RWPE1 (cell line): ENCODE measurements at places on chromosomes 11 and 22.

DNA sequence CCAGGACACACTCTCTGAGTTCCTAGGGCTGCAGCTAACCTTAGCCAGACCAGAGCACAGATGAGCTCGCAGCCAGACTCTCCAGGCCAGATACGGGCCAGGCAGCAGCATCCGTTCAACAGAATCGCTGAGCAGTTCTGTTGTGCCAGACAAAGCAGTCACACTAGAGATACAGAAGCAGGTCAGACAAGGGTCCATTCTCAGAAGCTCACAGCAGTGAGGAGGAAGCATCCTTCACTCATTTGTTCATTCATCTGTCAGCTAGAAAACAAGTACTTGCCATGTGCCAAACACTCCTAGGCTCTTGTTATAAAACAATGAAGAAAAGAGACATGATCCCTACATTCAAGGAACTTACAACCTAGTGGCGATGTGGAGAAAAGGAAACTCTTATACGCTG lies 2.6 kb downstream of the LMO2 start:
- DNase-seq = no peak

- no peak for DNase-seq
These were observed 10.2 kb upstream of the BIRC3 start for GRCh38 chr11:102306817-102307726.

DNA sequence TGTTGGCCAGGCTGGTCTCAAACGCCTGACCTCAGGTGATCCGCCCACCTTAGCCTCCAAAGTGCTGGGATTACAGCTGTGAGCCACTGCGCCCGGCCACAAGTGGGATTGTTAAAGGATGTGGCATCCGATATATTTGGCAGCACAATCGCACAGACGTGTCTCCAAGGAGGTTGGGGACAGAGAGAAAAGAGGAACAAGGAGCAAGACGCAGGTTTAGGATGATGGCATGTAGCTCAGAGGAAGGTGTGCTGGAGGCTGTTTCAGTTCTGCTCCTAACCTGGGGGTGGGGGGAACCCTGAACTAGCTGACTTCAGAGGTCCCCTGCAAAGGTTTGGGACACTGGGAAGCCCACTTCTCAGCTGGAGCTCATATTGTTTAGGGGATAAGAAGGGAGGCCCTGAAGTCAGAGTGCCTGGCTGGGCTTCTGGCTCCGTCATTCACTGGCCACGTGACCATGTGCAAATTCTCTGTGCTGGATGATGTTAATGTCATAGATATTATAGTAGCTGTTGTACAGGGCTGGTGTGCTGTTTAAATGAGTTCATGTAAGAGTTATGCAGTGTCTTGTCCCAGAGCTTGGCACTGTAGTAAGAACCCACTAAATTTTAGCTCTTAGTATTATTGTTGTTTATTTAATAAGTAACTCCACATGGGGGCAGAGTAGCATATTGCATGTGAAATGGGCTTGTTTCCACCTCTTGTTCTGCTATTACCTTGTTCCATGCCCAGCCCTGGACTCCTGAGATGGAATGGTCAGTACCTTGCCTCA lies 129.7 kb downstream of the ST3GAL4 start:
- DNase-seq = no peak

GRCh38 chr22:38656256-38657044 lies at the start of the genes CBY1 and FAM227A:
TSS of gene CBY1 (plus strand) at chr22:38656638. CDS start at chr22:38668055, 11,417 bp downstream.
TSS of gene FAM227A (minus strand) at chr22:38656392. CDS start at chr22:38650168, 6,224 bp downstream.
- peak; percentile 93 for DNase-seq

DNA sequence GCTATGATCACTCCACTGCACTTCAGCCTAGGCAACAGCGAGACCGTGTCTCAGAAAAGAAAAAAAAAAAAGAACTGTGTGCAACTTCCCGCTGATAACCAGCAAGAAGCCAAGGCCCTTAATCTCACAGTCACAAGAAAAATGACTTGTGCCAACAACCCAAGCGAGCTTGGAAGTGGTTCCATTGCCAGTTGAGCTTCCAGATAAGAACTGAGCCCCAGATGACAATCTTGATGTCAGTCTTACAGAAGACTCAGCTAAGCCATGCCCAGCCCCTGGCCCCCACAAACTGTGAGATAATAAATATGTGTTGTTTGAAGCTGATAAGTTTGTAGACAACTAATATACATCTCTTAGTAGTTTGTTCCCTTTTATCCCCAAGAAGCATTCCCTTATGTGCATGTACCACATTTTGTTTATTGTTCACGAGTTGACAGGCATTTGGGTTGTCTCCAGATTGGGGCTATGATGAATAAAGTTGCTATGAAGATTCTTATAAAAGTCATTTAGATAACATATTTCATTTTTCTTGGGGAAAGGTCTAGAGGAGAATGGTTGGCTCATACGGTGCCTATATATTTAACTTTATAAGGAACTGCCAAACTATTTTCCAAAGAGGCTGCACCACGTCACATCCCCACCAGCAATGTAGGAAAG lies 85.9 kb downstream of the TIMP3 start:
- no peak for DNase-seq

GRCh38 chr11:80650966-80651365 lies 1210.1 kb upstream of the TENM4 start:
- no peak for DNase-seq

- no peak for DNase-seq
These were observed 30.0 kb downstream of the MRGPRD start for GRCh38 chr11:68950762-68951161.

DNA sequence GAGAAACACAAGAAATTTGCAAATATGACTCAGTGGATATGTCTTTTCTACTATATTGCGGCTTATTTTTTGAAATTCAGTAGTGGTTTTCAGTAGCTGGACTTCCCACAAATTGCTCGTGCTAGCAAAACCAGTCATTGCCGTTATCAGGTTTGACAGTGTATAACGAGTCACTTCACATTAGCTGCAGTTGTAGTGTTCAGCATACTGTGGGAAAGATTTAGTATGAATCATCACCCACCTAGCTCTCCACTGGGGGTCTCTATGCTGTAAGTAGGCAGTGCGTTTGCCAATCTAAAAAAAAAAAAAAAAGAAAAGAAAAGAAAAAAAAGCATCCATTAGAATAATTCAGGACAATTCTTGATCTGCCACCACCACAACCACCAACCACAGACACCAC lies 1318.9 kb downstream of the LRRC4C start:
- no peak for DNase-seq

GRCh38 chr11:62786318-62787004 lies 741 bp upstream of the TMEM179B start:
- peak; percentile 82 for DNase-seq

DNA sequence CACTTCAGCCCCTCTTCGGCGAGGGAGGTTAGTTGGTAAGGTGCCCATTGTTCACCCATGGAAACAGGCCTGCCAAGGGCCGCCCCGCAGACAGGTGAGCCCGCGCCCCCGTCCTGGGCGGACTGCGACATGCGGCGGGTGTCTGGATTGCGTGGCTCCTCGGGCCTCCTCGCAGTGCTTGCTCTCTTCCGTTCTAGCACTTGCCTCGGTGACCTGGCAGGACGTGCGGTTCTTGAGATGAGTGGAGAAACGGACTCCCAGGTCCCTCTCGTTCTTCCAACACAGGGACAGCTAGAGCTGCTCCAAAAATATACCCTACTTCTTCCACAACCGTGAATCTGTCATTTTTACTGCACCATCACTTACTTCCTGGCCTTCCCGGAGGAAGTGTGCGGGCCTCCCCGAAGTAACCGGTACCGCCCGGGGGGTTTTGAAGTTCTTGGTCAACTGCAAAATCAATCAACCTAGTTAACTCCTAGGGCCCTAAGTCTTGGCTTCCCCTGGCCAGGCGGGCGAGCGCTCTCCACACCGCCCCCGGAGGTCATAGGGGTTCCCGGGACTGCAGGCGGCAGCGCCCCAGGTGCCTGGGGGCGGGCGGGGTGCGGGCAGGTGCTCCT lies 745 bp upstream of the ZBTB44 start:
- no peak for DNase-seq

- no peak for DNase-seq
These were observed 10.6 kb upstream of the KCNJ1 start for GRCh38 chr11:128877726-128878125.
